ENCODE measurements at places on chromosomes 1 and 21. TPM values are rescaled to one million over a fixed set of nuclear protein-coding genes. Genes with fewer than 3 reads are reported as not detected.

GRCh38 chr1:53295726-53296116 is 32.1 kb downstream of the LRP8 start:
- DNase-seq = no peak
- H3K4me3 ChIP-seq = no peak overlapping the region
- peaks cover 2% of the 10 kb centered on the region for H3K4me1 ChIP-seq
- no peak overlapping the region for H3K27ac ChIP-seq

DNA sequence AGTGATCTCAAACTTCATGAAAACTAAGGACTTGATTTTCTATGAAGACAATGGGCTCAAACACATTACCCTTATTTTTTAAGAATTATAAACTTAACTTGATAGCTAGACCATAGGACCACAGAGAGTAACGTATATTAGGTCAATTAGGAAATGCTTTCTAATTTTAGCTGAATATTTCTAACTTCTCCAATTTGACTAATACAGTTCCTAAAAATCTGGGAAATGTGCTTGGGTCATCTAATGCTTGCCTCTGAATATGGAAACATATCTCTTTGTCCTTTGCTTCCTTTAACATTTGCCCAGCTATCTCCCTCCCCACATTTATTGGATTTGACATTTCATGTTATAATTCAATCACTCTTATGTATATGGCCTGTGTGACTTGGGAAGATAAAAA is 141.4 kb downstream of the LHX8 start:
- no peak for DNase-seq
- no peak overlapping the region for H3K4me3 ChIP-seq
- H3K4me1 ChIP-seq = no peaks in the 10 kb centered on the region
- H3K36me3 ChIP-seq = no peaks in the 10 kb centered on the region
- H3K27me3 ChIP-seq = no peaks in the 10 kb centered on the region
- no peak overlapping the region for H3K27ac ChIP-seq

DNA sequence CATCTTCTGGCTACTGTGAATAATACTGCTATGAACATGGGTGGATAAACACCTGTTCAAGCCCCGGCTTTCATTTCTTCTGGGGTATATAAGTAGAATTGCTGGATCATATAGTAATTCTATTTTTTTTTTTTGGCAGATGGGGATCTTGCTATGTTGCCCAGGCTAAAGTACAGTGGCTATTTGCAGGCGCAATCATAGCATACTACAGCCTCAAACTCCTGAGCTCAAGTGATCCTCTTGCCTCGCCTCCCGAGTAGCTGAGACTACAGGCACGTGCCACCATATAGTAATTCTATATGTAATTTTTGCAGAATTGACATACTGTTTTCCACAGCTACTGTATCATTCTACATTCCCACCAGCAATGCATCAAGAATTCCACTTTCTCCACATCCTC is 27.8 kb downstream of the UBR4 start:
- no peak for DNase-seq
- no peaks in the 10 kb centered on the region for H3K36me3 ChIP-seq
- H3K27ac ChIP-seq = no peak overlapping the region
- no peaks in the 10 kb centered on the region for H3K27me3 ChIP-seq
- H3K4me3 ChIP-seq = no peak overlapping the region

DNA sequence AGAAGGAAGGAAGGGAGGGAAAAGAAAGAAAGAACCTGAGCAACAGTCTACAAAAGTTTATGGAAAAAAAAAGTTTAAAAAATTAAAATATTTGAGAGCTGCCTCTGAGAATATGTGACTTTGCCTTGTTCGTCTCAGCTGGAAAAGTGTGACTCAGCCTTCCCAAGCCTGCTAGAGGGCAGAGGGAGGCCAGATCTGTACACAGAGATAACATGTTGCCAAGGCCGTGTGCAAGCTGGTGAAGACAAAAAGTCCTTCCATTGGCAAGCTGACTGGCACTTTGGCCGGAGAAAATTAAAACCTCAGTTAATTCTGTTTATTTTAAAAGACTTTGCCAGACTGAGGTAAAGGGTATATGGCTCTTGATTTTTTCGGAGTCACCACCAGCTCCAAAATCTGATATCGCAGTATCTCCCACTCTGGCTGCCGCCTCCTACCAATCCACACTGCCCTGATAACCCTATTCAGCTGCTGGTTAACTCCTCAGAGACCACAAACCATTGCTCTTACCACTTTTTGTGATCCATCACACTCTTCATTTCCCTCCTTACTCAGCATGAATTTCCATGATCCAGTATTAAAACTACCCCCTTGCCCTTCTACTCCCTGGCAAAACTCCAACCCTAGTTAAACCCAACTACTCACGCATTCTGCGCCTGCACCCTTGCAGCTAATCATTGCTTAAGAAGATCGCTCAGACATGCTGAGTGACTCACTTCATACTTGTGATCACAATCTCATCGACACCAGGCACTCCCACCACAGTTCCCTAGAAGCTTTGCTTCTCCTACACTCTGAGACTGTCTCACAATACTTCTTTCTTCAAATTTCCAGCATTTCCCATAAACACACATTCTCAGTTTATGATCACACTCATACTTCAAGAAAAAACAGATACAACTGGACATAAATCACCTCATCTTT is 5.7 kb upstream of the PPP1R15B start:
- H3K4me3 ChIP-seq = no peak overlapping the region
- H3K27ac ChIP-seq = no peak overlapping the region

GRCh38 chr1:243267914-243268653 is 12.2 kb downstream of the SDCCAG8 start:
- no peak overlapping the region for H3K27ac ChIP-seq
- H3K4me1 ChIP-seq = peaks cover 2% of the 10 kb centered on the region
- H3K36me3 ChIP-seq = no peaks in the 10 kb centered on the region
- no peak overlapping the region for H3K4me3 ChIP-seq

DNA sequence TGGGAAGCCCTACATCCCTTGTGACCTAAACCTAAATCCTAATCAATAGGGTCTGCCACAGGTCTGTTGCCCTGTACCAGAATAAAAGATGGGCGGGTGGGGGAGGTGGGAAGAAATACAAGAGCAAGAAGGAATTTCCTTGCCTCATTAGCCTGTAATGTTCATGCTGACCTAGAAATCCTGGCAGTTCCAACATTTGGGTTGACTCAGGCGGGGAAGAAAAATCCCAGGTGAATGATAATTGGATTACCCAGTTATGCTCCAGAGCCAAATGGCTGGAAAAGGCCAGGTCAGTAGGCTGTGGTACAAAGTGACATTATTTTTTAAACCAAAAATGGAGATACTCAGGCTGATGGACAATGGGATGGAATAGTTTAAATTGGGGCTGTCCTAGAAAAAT is 27.3 kb upstream of the A3GALT2 start:
- no peak for DNase-seq
- no peaks in the 10 kb centered on the region for H3K36me3 ChIP-seq
- H3K4me3 ChIP-seq = peak overlapping the region; percentile 87
- peaks cover 21% of the 10 kb centered on the region for H3K4me1 ChIP-seq
- H3K27me3 ChIP-seq = no peaks in the 10 kb centered on the region
- H3K27ac ChIP-seq = peak overlapping the region; percentile 90

GRCh38 chr1:226736908-226737818 is 1.9 kb downstream of the ITPKB start:
- no peaks in the 10 kb centered on the region for H3K27me3 ChIP-seq
- H3K27ac ChIP-seq = peak overlapping the region; percentile 75
- peak; percentile 51 for DNase-seq
- H3K4me3 ChIP-seq = peak overlapping the region; percentile 74
- peaks cover 14% of the 10 kb centered on the region for H3K4me1 ChIP-seq
- H3K36me3 ChIP-seq = no peaks in the 10 kb centered on the region

DNA sequence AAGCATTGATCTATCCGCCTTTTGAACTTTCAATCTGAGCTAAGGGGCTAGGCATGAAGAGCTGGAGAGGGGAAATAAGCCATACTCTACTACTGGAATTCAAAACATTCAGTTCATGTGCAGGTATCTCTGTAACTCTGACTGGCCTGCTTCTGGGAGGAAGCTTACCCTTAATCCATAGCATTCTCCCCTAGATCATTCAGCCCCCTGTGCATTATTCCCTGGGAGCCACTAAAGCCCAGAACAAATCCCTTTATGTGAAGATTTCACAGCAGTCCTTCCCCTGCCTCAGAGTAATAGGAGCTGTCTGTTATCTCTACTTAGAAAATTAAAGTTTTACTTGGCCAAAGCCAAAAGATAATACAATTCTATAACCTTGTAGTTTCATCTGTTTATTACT is 300.7 kb downstream of the SEC16B start:
- no peaks in the 10 kb centered on the region for H3K27me3 ChIP-seq
- no peak overlapping the region for H3K27ac ChIP-seq
- H3K4me3 ChIP-seq = no peak overlapping the region
- no peaks in the 10 kb centered on the region for H3K36me3 ChIP-seq

GRCh38 chr1:51978099-51978498 is 12.4 kb downstream of the RAB3B start:
- H3K4me1 ChIP-seq = no peaks in the 10 kb centered on the region

GRCh38 chr1:234114648-234115307 is 210.3 kb downstream of the SLC35F3 start:
- H3K4me1 ChIP-seq = no peaks in the 10 kb centered on the region
- H3K4me3 ChIP-seq = no peak overlapping the region
- H3K27ac ChIP-seq = no peak overlapping the region
- DNase-seq = no peak
- H3K36me3 ChIP-seq = no peaks in the 10 kb centered on the region

- H3K4me1 ChIP-seq = no peaks in the 10 kb centered on the region
- H3K27me3 ChIP-seq = no peaks in the 10 kb centered on the region
- H3K36me3 ChIP-seq = no peaks in the 10 kb centered on the region
- H3K4me3 ChIP-seq = no peak overlapping the region
Observed at GRCh38 chr21:20741445-20741844, 256.8 kb upstream of the NCAM2 start.

DNA sequence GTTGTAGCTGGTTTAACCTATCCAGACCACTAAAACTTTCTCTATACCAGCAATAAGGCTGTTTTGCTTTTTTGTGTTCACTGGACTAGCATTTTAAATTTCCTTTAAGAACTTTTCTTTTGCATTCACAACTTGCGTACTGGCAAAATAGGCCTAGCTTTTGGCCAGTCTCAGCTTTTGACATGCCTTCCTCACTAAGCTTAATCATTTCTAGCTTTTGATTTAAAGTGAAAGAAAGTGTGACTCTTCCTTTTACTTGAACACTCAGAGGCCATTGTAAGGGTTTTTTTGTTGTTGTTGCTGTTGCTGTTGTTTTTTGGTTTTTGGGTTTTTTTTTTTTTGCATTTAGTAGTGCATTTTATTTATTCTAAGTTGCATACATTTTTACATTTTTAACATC is 15.2 kb downstream of the RPAP2 start:
- H3K36me3 ChIP-seq = no peaks in the 10 kb centered on the region
- DNase-seq = no peak
- H3K27ac ChIP-seq = no peak overlapping the region
- H3K27me3 ChIP-seq = no peaks in the 10 kb centered on the region
- H3K4me3 ChIP-seq = no peak overlapping the region
- no peaks in the 10 kb centered on the region for H3K4me1 ChIP-seq

GRCh38 chr1:158191299-158191698 is 10.6 kb downstream of the CD1D start:
- H3K27me3 ChIP-seq = no peaks in the 10 kb centered on the region
- no peak overlapping the region for H3K27ac ChIP-seq
- no peak overlapping the region for H3K4me3 ChIP-seq
- DNase-seq = no peak
- H3K36me3 ChIP-seq = no peaks in the 10 kb centered on the region

DNA sequence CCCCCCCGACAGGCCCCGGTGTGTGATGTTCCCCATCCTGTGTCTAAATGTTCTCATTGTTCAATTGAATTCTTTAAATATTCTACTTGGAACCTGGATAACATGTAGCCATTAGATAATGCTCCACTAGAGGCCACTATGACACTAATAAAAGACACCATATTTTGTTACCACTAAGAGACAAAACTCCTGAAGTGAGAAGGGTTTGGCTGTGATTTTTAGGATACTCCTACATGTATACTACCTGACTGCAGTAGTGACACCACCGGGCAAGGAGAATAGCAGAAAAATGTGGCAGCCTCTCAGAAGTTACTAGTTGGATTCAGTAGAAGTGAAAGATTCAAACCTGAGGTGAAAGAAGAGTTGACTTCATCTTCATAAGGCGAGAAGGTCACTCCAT is 36.0 kb downstream of the F5 start:
- no peak for DNase-seq
- no peak overlapping the region for H3K4me3 ChIP-seq
- no peaks in the 10 kb centered on the region for H3K27me3 ChIP-seq
- H3K4me1 ChIP-seq = no peaks in the 10 kb centered on the region
- H3K36me3 ChIP-seq = no peaks in the 10 kb centered on the region

- no peaks in the 10 kb centered on the region for H3K27me3 ChIP-seq
- no peaks in the 10 kb centered on the region for H3K4me1 ChIP-seq
- DNase-seq = no peak
- H3K27ac ChIP-seq = no peak overlapping the region
- no peaks in the 10 kb centered on the region for H3K36me3 ChIP-seq
Observed at GRCh38 chr1:113756461-113756860, 2.8 kb downstream of the PHTF1 start.

GRCh38 chr21:32143241-32143939 is 135.5 kb downstream of the MIS18A start:
- no peaks in the 10 kb centered on the region for H3K27me3 ChIP-seq
- H3K4me3 ChIP-seq = no peak overlapping the region
- H3K36me3 ChIP-seq = no peaks in the 10 kb centered on the region

DNA sequence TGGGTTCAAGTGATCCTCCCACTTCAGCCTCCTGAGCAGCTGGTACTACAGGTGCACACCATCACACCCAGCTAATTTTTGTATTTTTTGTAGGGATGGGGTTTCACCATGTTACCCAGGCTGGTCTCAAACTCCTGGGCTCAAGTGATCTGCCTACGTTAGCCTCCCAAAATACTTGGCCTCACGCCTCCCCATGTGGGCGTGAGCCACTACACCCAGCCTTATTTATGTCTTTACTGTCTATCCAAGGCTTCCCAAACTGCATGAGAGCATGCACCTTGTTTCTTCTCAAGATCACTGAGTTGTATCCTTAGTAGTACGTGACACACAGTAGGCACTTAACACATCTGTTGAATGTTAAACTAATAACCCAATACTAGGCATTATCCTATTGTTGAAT is 14.2 kb downstream of the WASF2 start:
- no peak overlapping the region for H3K4me3 ChIP-seq
- no peak overlapping the region for H3K27ac ChIP-seq
- H3K4me1 ChIP-seq = peaks cover 16% of the 10 kb centered on the region

GRCh38 chr21:31398574-31398973 is 54.5 kb upstream of the TIAM1 start:
- H3K4me3 ChIP-seq = no peak overlapping the region
- H3K27ac ChIP-seq = no peak overlapping the region
- H3K36me3 ChIP-seq = no peaks in the 10 kb centered on the region
- H3K4me1 ChIP-seq = peaks cover 2% of the 10 kb centered on the region

The SERTAD4 gene
- total RNA-seq = 1.8 TPM

The MTARC2 gene
- 23.6 TPM for total RNA-seq

The TAF13 gene
- 17.5 TPM for total RNA-seq

The SEC16B gene
- 4.7 TPM for total RNA-seq

The IGFN1 gene
- total RNA-seq = 0.11 TPM

The OR6N1 gene
- not detected for total RNA-seq

The TMOD4 gene
- total RNA-seq = not detected

The FMO5 gene
- total RNA-seq = 1.8 TPM

The LCE6A gene
- total RNA-seq = not detected

The RUNX1 gene
- total RNA-seq = 22.9 TPM

The SPATA1 gene
- 1.9 TPM for total RNA-seq

The NUDT4B gene
- total RNA-seq = not detected

The LRRC39 gene
- 1.3 TPM for total RNA-seq

Measured in ovary (tissue), 10 donors.